ENCODE measurements at places on chromosomes 2 and 18.

DNA sequence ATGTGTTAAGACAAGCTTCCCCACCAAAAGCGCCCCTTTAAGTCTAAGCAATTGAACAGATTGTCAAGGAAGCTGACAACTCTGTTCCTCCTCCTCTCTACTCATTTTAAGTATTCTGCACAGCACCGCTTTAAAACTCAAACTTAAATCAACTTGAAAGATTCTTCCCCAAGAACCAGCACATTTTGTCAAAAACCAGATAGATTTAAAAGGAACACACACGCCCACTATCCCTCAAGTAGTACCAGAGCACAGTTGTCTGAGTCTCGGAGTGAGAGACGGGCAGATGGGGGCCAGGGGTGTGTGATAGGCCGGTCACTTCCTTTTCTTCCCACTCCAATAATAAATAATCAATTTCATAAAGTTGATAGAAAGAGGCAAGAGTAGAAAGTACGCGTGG is 67.7 kb upstream of the POU3F3 start:
- no peak for DNase-seq

GRCh38 chr2:221896505-221897151 is 324.5 kb upstream of the EPHA4 start:
- no peak for DNase-seq

GRCh38 chr2:74599676-74600075 is 45.2 kb downstream of the DOK1 start:
- DNase-seq, result no peak

DNA sequence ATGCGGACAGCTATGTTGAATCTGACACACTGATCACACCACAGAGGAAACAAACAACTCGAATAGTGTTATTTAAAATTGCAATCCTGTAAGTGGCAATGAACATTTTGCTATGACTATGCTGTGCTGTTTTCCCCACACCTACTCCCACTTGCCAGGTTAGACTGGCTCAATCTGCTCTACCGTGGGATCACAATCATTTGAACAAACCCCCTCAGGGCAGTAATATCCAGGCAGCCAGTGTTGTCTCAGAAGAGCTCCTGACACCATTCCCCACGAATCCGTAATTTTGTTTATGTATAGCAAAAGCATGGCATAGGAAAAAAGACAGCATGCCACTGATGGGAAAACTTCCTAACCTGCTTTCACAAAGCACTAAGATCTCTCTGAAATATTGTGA is 284.3 kb downstream of the ERBB4 start:
- no peak for DNase-seq

GRCh38 chr2:48313036-48313877 is 216.7 kb upstream of the STON1 start:
- DNase-seq, result peak; percentile 17
